Left lobe of liver (tissue), 2 donors: ENCODE measurements at places on chromosomes 2 and 18. TPM values are rescaled to one million over a fixed set of nuclear protein-coding genes. Genes with fewer than 3 reads are reported as not detected.

DNA sequence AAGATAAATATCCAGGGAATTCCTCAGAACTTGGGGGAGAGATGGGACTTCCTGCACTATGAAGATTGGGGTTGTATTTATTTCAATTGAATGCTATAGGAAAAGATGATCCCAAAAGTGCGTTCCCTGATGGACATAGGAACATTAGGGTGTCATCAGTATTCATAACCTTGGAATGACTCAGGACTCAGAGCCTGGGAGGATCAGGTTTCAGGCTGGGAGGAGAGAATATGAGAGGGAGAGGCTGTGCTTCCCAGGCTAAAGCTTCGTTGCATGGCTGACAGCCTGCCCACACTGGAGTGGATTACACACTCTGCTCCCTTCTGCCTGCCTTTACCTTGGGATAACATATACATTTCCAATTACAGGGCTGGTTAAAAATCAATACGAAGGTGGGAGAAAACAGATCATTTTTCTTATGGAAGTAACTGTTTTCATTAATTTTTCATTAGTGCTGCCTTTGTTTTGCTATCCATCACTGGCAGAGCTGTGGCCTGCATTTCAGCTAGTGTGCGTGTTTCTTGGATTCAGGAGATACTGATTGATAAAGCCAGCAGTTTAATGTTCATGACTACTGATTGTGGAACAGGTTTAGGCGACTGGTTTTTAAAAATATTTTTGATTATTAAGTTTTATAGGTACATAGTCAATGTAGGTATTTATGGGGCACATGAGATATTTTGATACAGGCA lies 118.7 kb downstream of the KCTD1 start:
- no peak for DNase-seq

DNA sequence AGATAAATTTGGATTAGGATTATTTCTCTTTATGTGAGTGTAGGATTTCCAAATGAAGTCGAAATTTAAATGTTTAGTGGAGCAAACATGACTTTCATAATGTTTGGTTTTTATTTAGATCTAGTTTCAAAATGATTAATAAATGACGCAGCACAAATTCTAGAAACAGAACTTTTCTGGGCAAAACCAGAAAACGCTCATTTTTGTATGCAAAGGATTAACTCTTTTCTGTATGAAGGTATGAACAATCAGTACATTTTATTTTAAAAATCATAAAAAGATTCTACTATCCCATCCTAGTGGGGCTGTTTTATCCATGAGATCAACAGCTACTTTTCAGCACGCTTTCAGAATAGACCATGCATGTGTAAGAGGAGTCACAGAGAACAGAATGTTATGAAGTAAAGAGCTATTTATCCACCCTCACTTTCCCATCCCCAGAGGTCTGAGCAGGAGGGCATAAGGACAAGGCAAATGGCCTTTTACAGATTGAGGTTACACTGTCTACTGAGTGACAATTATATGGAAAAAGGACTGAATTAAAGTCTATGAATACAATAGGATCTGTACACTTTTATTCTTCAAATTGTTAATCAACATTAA lies 270.8 kb downstream of the ZEB2 start:
- DNase-seq, result no peak

DNA sequence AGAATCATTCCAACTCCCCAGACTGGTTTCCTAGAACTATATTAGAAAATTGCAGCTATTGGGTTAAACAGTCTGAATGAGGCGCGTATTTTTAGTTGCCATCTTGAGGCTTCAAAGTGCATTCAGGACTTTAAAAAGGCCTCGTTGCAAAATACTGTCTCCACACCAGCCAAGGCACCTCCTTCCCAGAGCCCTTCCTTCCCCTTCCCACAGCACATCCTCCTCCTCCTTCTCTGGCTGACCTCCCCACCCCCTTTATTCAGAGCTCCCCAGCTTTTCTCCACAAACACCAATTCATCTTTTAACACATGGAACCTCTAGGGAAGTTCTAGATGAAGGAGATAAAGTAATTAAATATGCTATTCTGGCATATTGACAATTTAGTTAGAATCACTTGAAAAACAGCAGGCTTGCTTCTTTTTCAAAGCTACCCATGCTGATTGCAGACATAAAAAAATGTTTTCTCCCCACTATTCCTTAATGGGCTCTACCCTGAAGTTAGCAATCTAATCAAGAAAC lies 90.3 kb downstream of the RTP5 start:
- no peak for DNase-seq

DNA sequence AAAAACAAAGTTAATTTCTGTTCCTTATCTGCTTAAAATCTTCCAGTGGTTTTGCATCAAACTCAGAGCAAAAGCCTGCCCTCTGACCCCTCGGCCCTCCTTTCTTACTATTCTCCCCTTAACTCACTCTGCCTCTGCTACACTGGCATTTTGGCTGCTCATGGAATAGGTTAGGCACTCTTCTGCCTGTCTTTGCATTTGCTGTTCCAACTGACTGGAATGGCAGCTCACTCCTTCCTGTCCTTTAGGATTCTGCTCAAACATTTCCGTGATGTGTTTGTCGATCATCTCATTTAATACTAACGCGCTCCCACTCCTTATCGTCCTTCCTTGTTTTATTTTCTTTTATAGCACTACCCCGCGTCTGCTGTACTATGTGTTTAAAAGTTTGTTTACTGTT lies 815 bp downstream of the CEBPZ start:
- no peak for DNase-seq

DNA sequence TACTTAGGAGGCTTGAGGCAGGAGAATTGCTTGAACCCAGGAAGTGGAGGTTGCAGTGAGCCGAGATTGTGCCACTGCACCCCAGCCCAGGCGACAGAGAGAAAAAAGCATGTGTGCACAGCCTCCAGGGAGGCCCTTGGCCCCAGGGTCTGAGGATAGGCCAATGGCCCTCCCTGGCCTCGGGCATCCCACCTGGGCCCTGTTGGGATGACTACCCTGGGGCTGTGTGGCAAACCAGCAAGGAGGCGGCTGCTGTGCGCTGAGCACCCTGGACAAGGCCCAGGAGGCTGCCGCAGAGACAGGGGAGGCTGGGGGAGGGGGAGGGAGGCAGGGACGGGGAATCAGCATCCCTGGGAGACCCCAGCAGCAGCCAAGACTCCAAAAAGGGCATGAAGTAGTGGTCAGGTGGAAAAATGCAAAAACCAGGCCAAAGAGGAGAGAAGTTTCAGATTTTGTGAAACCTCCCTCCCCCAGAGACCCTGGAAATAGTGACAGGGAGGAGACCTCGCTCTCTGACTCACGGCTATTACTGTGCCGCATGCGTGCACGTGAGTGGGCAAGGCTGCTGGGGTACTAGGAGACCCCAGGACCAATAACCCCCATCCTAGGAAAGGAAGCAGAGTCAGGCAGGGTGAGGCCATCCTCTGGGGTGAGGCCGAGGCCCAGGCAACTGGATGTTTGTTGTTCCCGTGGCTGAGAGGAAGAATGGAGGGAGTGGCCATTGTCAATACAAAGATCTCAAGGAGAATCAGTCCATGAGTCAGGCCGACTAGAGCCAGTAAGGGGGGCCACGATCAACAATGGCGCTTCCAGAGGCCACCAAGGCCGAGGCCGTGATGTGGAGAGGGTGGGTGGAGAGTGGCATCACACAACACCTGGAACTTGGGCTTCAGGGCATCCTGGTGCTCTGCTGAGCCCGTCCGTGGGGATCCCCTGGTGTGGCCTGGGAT lies 16.0 kb upstream of the B3GNT7 start:
- no peak for DNase-seq

DNA sequence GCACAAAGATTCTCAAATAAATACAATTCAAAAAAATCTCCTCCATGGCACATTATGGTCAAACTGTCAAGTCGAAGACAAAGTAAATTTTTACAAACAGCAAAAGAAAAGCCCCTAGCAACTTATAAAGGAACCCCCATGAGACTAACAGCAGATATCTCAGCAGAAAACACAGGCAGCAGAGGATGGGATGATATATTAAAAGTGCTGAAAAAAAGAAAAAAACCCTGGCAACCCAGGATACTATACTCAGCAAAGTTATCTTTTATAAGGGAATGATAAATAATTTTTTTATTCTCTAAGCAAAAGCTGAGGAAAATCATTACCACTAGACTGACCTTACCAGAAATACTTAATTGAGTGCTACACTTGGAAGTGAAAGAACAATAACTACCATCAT lies 326.4 kb downstream of the CYRIA start:
- DNase-seq, result no peak

DNA sequence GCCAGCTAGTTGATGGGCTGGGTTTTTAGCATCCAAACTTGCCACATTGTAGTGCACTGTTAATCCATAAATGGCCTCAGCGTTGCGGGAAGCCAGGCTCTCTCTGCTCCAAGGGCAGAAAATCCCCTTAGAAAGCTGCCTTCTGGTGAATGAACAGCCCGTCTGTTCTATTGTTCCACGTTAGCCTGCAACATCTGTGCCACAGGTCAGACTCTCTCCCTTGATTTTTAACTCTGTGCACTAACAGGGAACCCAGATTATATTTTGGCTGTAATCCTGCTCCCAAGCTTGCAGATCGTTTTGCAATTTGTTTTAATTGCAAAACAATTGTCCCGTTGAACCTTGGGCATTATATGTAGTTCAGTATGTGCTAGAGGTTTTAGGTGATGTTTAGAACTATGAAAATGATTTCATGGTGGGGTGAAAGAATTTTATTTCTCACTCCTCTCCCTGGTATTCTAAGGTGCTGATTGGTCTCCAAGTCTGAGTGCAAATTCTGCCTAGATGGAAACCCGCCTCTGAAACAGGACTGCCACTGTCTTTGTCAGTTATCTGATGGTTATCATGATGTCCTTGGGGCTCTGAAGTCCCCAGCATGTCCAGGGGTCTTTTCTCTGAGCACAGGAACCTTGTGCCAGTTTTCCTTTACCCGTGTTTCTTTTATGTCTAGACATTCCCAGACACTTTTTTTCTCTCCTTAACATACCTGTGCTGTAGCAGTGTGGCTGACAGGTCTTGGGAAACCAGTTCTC lies 106.6 kb downstream of the MAP4K4 start:
- peak; percentile 71 for DNase-seq

DNA sequence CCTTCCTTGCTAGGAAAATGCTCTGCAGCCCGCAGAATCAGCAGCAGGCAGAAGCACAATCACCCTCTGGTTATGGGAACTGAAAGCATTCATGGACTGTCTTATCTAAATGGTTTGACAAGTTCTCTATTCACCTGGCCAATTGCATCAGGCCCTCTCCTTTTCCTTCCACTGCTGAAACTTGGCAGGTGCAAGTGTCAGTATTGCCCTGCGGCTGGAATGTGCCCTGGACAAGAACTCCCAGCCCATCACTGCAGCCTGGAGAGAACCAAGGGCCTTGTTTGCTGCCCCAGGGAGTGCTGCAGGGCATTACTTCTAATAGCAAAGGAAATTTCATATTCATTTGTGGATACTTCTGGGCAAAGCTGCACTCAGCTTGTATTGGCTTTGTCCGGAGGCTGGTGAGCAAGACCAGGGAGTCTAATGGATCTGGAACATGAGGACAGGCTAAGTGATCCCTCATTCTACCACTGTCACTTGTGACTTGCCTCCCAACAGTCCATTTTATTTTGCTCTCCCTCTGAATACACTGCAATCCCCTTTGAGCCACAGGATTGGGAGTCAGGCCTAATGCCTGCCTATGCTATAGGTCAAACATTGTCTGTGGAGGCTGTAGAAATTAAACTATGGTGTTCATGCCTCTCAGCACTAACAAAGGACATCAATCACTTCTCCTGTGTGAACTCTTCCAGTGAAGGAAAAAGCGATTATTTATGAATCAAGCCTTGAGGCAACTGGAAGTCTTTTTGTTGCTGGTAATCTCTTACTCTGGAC lies 116.9 kb downstream of the LYPD6B start:
- DNase-seq, result no peak

DNA sequence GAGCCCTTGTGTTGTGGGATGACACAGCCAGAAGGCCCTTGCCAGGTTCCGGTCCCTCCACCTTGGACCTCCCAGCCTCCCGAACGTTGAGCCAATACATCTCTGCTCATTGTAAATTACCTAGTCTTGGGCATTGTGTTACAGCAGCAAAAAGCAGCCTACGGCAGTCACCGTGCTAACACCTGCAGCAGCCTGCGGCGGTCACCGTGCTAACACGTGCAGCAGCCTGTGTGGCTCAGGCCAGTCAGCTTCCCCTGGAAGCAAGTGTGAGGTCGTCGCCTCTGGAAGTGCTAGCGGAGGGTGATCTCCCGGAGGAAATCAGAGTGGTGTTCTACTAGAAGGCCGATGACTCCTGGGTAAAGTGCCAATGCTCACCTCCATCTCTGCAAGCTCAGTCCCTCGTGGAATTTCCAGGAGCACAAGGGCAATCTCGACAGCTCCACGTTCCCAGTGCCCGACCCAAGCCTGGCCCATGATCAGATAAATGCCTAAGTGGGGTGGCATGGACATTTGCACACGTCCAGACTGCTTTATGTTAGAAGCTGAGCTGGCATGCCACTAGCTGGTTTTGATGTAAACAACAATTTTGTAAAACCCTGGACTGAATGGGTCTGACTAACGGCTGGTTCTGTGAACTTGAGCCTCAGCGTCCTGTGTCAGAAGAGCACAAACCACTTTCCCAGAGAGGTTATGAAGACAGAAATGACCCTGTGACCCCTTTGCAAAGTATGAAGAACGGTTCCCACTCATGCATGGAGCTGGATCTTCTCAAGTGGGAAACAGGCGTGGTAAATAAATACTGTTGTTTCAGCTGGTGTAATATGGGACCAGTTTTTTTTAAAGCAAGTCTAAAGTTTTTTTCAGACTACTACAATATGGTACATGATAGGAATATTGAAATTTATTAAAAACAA lies 11.4 kb upstream of the CNDP1 start:
- DNase-seq, result peak; percentile 28

- DNase-seq, result no peak
Measured at GRCh38 chr2:236252602-236253001, 11.6 kb downstream of the ASB18 start.

DNA sequence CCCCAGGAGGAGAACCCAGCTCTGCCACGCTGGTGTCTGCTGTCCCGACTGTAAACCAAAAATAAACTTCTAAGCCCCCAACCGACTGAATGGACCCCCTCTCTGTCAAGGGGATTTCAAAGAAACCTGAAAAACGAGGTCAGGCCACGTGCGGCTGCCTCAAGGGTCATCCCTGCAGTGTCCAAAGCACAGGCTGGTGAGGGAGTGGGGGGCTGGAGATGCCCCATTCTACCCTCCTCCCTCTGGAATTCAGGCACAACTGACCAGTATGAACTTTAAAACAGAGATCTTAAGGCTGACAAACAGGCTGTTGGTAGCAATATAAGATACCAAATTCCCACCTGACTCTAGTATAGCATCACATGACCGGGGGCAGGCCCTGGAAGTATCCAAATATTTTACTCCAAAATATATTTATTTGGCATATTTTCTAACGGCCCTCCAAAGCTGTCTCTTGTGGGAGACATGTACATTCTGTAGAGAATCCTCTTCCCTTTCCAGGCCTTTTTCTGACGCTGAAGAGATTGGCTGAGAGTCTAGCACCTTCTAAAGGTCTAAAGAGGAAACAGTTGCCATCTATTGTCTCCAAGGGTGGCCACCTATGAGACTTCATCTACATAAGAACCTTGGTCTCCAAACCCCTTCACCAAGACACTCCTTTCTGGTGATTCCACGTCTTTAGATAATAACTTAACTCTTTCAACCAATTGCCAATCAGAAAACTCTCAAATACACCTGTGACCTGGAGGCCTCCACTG lies 40.4 kb upstream of the CTDP1 start:
- no peak for DNase-seq

LOXHD1 gene
- total RNA-seq, result not detected

FLACC1 gene
- 0.55 TPM for total RNA-seq

CABYR gene
- total RNA-seq, result not detected

GCKR gene
- 142 TPM for total RNA-seq

IL18R1 gene
- 7.6 TPM for total RNA-seq

PSMA8 gene
- total RNA-seq, result not detected

ZNF385B gene
- total RNA-seq, result 8.3 TPM
